NCI-H2081 treated with DMSO at 0.1 percent for 48 hours (cell line): ENCODE measurements at places on chromosomes 6 and 20.

GRCh38 chr20:36525620-36526365 lies 15.5 kb upstream of the MYL9 start:
- no peak for DNase-seq

DNA sequence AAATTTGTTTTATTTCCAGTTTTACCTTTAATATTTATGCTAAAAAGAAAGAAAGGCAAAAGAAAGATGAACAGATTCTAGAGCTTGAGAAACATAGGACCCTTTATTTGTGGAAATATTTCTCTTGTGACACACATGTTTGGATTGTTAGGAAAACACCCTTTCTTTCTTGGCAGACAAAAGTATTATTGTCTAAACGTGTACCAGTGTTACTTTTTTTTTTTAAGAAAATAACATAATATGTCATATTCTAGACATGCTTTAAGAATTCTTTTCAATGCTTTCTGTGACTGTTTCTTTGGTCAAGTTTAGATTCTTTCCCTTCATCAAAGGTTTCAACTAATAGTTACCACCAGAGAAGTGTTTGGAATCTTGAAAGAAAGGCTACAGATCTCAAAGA lies 183.4 kb upstream of the CNR1 start:
- DNase-seq = no peak

GRCh38 chr6:157173776-157174175 lies 149.5 kb downstream of the TMEM242 start:
- DNase-seq = no peak

- DNase-seq = no peak
Observed at GRCh38 chr6:113809826-113810225, 47.3 kb upstream of the MARCKS start.

- DNase-seq = no peak
Observed at GRCh38 chr6:34973547-34974248, 84.6 kb downstream of the ANKS1A start.

DNA sequence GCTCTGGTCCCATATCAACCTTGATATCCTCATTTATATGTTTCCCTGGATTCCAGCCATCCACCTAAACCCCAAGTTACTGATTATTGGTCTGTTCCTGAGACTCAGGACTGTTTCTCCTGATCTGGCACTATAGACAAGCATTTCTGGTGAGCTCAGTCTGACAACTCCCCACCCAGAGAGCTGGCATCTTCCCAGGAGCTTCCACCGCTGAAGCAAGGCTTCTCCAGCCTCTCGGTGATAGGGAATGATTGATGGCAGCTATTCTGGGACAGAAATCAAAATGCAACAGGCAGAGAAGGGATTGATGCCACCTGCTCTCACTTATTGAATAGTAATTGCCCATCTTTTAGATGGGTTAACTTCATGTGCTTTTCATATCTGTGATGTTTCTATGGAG lies 169.7 kb upstream of the GGTLC1 start:
- no peak for DNase-seq

DNA sequence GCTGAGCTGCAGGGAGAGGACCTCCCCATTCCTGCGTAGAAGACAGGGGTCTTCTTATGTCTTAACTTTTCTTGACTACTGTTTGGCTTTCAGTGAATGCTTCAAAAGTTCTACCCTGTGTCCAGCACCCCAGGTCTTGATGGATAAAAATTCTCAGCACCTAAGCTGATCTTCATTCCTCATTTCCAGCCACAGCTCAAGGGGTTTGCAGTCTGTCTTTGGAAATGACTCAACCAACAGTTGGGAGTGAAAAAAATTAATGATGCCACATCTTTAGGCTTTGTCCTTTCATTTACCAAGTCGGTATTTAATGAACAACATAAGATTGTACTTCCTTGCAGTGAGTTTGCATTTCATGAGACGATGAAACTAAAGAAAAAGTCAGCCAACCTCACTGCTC lies 40.3 kb downstream of the PRDM1 start:
- DNase-seq = no peak

- no peak for DNase-seq
Observed at GRCh38 chr20:665276-665675, 10.3 kb downstream of the SCRT2 start.

DNA sequence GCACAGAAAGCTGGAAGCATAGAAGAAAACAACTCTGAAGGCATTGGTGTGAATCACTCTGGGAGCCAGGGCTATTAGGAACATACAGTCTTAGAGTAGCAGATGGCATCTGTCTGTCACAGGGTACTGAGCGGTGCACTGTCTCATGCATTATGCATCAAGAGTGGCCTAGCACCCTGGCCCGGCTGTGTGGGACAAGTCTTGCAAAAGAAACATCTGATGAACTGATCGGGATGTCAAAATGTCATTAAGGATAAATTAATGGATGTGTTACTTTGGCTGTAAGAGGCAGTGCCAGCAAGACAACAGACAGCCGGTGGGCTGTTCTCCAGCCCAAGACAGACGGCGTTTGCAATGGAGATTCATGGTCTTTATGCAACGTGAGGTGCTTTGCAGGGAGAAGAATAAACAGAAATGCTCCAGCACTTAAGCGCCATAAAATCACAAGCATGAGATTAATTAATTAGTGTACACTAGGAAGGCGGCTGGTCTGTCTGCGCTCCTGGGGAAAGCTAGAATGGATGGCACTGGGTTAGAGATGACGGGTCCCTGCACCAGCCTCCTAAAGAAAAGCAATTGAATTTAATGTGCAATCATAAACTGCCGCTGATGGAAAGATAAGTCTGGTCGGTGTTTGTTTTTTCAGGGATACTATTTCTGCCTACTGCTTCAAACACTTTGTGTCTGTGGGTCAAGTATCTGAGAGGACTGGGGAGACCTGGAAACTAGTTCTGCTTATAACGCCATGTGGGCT lies 600.6 kb upstream of the CHD6 start:
- DNase-seq = no peak

DNA sequence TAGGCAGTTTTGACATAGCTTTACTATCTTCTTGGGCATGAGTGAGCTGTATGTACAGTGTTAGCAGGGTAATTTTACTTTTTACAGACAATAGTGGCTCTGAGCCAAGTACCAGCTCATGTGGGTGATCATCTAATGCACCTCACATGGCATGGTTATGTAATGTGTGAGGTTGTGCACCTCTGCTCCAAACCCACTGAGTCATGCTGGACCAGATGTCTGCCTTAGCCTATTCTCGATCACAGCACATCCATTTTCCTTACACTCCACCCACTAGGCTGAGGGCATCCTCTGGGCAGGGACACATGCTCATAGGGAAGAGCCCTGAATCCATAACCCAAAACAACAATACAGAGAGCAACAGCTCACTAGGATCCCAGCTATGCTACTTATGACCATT lies 71.6 kb upstream of the FBXL4 start:
- no peak for DNase-seq

DNA sequence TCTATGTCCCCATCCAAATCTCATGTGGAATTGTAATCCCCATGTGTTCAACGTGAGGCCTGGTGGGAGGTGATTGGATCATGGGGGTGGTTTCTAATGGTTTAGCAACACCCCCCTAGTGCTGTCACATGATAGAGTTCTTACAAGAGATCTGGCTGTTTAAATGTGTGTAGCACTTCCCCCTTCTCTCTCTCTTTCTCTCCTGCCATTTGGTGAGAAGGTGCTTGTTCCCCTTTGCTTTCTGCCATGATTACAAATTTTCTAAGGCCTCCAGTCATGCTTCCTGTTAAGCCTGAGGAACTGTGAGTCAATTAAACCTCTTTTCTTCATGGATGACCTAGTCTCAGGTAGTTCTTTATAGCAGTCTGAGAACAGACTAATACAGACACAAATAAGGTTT lies 165.4 kb downstream of the OGFRL1 start:
- DNase-seq = no peak

DNA sequence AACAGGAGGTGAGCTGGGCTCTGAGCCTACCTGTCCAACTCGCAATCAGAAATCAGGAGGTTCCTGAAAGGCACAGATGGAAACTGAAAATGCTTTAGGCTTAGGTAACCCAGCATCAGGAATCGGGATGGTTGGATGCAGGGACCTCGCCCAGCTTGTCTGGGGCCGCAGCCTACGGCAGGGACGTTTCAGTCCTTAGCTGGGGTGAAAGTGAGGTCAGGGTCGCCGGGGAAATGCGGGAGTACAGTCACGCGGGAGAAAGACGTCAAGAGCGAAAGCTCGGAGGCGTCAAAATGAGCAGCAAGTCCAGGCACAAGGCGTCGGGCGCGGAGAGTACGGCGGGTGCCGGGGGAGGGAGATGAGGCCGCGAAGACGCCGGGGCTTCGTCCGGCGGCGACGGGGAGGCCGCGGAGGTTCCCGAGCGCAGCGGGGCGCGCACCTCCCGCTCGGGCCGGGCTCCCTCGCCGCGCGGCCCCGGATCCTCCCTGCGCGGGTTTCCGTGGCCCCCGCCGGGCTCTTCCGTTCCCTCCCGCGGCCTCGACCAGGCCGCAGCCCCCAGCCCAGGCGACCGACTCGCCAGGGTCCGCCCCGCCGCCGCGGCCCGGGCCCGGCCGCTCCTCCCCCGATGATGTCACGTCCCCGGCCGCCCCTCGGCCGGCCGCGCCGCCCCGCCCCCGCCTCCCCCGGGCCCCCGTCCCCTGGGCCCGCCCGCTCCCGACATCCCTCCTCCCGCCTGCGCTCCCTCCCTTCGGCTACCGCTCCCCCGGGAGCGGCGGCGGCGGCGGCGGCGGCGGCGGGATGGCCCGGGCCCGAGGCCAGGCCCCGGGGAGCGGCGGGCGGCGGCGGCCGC lies at the start of gene EBF4:
Gene EBF4 (plus strand): TSS at position 745 of the 850 bp plus-strand sequence. CDS start 866 bp downstream, outside the sequence.
- no peak for DNase-seq

DNA sequence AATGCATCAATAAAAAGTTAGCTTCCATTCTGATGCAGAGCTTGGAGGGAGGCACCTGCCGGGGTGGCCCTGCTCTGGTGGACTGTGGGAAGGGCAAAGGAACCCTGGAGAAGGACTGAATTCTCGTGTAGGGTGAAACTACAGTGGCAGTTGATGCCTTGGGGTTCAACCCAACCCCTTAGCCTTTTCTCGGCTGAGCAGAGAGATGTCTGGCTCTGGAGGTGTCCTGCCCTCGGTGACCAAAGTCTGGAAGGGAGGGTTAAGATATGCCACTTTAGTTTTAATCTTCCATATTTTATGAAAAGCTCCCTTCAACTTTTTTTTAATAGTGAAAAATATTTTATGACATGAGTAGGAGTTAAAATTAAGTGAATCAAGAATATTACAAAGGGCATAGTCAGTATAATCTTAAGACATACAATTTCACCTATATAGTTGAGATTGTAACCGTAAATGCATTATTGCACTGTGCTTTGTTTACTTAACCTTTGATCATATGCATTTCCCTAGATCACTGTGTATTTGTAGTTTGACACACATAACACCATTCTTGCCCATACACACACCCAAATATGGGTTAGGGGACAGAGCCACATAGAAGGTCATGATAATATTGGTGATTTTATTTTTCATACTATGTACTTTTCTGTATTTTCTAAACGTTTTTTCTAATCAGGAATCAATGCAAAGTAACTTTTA lies 179.6 kb downstream of the MCHR2 start:
- DNase-seq = no peak

- DNase-seq = no peak
Observed at GRCh38 chr20:4815628-4816027, 93.9 kb downstream of the PRND start.

DNA sequence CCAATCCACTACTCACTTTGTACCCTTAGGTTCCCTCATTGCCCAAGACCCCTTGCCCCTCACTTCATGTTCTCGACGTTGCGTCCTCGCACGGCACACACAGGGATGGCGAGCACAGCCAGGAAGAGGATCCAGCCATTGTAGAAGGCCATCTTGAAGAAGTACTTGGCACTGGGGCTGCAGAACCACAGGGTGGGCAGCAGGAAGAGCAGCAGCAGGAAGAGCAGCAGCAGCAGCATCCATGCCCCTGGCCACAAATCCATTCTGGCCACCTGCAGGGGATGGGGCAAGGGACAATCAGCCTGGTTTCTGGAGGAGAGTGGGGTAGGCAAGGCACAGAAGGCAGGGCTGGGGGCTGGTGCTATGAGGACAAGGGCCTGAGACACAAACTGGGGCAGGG lies 4.7 kb downstream of the AGPAT1 start:
- DNase-seq = no peak
